Posterior vena cava (tissue), 2 donors: ENCODE measurements at places on chromosomes 3 and 15. TPM values are rescaled to one million over a fixed set of nuclear protein-coding genes. Genes with fewer than 3 reads are reported as not detected.

GRCh38 chr15:27482287-27482686 is 511.3 kb downstream of the GABRG3 start:
- DNase-seq = no peak

ATP2B2 gene
- 0.29 TPM for total RNA-seq

DNA sequence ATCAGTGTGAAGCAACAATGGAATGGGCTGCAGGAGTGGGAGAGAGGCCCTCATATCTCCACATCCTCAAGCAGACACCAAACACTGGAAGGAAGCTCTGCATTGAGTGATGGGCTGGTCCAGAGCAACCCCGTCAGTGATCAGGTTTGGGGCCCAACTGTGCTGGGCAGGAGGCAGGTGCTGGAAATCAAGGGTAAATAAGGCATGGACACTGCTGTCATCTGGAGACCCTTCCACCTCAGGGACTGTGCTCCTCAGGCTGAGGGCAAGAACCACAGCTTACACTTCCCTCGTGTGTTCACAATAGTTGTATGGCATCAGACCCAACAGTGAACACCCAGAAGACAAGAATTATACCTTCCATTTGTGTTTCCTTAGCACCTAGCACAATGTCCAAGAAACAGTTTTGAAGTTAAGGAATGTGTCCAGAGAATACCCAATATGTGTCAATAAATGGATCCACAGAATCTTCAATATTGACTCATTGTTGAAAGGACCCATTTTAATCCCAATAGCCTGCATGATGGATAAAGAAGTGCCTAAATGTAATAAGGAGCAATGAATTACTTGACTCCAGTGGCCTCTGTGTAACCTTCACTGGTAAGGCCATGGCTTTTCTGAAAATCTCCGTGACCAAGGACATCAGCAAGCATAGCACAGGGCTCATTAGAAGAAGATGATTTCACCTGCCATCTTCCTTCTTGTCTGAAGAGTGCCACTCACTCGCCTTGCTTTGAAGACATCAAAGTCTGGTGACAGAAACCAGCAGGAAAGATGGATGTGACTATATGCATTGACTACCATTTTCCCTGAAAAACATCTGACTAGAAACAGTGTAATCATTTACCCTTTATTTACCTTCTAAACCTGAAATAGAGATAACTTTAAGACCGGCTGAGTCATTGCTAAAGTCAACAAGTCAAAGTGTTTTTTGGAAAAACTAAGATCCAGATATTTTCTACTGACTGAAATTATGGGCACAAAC is 7.0 kb upstream of the AHSG start:
- no peak for DNase-seq

GRCh38 chr15:62059816-62060112 is 483 bp downstream of the VPS13C start:
- no peak for DNase-seq

DNA sequence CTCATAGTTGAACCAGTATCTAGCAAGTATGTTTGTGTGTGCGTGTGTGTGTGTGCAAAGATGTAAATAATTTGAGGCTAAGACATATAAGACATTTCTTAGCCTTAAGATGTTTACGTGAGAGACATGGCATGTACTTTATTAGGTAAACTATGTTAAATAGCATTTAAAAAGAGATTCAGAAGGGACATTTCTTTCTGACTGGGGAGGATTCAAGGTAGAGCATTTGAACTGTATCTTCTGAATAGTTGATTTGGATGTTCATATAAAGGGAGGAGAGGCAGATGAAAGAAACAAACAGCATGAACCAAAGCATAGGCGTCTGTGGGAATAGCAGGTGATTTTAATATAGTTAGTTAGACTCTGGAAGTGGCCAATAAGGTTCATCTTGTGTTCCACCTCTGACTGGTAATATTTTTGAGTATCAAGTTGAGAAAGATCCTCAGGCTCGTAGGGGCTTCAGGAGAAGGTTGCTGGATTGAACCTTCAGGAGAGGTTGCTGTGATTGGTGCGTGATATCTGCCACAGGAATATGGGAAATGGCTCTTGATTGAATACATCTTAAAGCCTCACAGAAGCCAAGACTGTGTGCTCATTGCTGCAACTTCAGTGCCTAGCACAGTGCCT is 12.6 kb downstream of the NFKBIZ start:
- DNase-seq = no peak

DNA sequence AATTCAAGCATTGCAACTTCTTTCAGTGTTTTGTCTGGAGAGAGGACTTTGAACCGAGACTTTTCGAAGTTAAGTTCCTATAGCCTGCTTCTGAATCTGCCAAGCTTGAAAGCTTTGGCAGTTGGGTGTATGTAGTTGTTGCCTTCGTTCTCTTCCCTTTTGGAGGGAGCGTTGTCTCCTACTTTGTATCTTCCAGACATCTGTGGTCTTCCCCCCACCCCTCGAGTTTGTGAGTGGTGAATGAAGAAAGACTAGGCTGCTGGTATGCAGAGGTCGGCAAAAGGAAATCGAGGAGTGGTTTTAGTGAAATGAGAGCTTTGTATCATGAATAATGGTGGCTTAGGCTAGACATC is 1.3 kb downstream of the CTNNB1 start:
- no peak for DNase-seq

GOLGA8S gene
- 0.38 TPM for total RNA-seq

IL20RB gene
- 2.6 TPM for total RNA-seq

DNA sequence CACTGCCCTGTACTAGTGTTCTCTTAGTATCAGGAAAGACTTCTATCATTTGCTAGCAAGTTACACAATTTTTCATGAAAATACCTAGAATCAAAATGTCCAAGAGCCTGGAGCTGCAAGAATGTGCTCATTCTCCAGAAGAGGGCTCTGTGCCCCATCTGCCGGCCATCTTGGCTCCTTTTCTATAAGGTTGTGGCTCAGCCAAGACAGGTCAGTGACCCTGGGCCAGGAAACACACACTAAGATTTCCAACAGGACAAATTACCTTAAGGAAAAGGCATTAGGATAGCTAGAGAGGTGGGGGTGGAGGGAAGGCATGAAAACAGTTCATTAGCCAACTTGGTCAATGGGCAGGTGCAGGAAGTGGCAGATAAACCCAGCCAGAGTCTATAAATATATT is 20.7 kb downstream of the TIMP4 start:
- no peak for DNase-seq

COPB2 gene
- 119 TPM for total RNA-seq

- peak; percentile 93 for DNase-seq
Measured at GRCh38 chr15:43133430-43134156, at the start of gene TMEM62. TMEM62 (plus strand) TSS chr15:43133586; CDS start chr15:43133803, 217 bp downstream.

CPA3 gene
- 16.1 TPM for total RNA-seq

DNA sequence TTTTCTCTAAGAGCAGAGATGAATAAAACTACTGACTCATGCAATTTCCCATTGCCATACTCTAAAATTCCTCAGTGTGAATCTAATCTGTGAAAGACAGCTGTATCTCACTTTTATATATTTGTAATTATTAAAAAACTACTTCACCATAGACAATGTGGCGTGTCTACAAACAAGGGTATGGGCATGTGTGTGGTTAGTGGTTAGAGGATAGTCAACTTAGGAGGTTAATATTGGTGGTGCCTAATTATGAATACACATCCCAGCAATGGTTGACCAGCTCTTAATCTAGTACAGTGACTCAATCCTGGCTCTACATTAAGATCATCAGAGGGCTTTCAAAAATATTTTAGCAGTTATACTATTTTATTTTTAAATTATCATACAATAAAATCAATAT is 94.5 kb downstream of the GOLIM4 start:
- DNase-seq = no peak

- DNase-seq = no peak
Measured at GRCh38 chr15:92495446-92495845, 101.8 kb downstream of the ST8SIA2 start.

MEX3B gene
- total RNA-seq = 2.4 TPM

GRCh38 chr3:123239756-123240155 is 38.0 kb downstream of the SEC22A start:
- no peak for DNase-seq

- no peak for DNase-seq
Measured at GRCh38 chr3:157300094-157300493, 136.6 kb upstream of the PTX3 start.

FAM107A gene
- 22.9 TPM for total RNA-seq

DNA sequence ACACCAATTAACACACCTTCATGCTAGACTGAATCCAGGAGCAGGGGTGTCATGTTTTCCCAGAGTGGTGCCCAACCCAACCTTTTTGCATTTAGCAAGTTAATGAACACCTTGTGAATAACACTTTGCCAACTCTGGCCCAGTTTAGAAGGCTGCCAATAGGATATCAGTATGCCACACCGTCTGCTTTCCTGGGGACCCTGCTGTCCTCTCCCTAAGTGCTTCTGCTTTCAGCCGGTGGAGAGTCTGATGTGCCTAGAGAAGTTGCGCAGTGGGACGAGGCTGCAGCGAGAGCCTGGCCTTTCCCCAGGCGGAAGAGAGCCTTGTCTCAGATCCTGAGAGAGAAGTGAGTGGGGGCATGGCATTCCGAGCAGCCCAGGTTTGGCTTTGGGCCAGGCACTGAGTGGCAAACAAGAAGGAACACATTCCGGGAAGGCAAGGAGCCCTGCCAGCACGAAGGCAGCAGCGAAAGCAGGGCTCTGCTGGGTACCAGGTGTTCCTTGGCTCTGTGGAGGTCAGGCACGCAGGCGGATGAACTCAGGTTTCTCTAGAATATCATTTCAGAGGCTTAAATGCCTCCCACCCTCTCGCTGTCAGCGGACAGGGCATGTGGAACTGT is 36.9 kb downstream of the SENP8 start:
- no peak for DNase-seq

DNA sequence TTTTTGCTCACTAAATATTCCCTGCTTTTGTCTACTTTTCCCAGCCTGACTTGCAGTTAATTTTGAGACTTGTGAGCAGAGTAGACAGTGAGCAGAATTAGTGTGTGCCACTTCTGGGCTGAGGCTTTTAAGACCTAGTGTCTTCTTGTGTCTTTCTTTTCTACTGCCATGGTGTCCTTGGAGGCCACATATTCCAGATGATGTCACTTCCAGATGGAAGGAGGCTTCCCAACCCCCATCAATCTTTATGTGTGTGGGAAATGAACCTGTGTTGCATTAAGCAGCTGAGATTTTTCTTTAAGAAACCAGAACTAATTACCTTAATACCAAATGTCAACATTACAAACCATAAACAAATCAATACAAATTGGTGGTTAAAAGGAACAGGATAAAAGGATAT is 774.7 kb upstream of the ROBO1 start:
- DNase-seq = no peak

- DNase-seq = peak; percentile 91
Measured at GRCh38 chr15:43516185-43516584, 1.2 kb upstream of the MAP1A start.

- no peak for DNase-seq
Measured at GRCh38 chr15:45276831-45277230, 24.8 kb downstream of the SLC28A2 start.

DNA sequence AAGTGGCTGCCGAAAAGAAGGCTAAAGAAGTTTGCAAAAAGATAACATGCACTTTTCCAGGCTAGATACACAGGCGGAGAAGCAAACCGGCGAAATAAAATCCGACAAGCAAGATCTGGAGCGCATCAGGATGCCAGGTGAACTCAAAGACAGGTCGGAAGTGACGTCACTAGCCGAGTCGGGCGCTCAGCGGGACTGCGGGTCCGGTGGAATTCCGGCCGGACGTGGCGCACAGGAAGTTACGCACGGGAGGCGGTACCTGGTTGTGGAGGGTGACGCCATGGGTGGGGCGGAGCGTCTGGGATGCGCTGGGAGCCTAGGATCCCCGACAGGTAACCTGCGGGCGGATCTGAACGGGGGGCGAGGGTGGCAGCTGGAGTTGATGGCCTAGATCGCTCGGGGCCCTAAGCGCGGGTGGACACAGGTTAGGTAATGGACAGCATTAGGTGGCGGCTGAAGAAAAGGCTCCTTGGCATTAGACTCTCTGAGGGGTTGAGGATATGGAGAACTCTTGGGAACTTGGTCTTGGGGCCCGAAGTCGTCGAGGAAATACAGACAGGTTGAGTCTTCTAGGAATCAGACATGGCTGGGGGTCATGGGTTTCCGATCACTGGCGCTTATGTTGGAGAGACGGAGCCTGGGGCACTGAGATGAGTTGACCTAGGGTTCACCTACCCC is 29.0 kb upstream of the EHHADH start:
- peak; percentile 99 for DNase-seq

DNA sequence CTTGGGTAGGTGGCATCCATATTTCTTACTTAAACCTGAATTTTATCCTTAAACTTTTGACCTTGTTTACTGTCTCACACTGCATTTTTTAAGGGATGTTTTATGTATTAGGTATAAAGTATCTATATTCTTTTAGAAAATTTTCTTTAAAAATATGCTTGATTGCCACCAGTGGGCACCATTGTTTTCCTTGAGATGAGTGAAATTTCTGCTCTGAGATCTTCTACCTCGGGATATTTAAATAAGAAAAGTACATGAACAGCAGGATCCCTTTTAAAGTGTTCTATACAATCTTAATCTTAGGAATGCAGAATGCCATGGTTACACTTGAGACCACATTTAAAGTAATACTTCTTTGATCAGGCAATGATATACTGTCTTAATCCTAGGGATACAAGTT is 108.7 kb downstream of the SLMAP start:
- DNase-seq = no peak

DNA sequence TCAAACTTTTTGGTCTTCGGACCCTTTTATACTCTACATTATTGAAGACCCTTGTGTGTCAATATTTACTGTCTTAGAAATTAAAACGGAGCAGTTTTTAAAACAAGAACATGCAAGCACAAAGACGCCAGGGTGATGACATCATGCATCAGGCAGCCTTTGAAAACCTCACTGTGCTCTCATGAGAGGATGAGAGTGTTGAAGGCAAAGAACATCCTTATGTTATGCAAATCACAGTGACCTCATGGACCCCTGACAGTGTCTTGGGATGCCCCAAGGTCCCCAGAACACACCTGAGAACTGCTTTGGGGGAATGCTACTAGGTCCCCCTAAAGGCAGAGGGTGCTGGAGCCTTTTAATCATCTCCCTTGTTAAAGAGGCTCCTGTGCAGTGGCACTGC is 51.6 kb downstream of the CHDH start:
- DNase-seq = no peak

- DNase-seq = no peak
Measured at GRCh38 chr15:22913646-22914380, 66.4 kb downstream of the CYFIP1 start.

DNA sequence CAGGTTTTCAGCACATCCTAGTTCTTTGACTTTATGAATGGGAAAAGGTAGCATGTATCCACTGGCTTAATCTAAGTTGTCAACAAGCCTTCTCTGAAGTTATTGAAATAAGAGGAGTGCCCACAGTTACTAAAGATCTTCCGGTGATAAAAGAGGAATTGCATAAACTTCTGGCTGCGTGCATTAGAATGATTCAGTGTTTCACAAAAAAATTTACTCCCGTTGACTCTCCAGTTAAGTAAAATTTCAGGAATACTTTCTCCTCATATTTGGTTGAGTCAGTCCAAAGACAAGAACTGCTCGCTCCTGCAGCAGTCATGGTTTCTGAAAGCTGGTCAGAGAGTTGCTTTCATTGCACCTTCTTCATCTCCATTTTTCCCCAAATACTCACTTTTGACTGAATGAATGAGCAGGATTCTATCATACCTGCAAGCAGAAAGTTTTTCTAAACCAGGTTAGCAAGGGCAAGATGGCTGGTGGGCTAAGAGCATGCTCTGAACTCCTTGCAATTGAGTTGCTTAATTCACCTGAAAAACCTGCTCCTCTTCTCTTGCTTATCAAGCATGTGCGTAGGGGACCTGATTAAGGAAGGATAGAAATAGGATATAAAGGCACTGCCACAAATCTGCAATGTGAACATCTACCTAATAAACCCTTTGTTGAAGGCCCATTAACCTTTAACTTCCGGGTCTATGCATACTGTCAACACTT is 64.2 kb upstream of the TIMP4 start:
- no peak for DNase-seq

GOLGA8N gene
- 19.4 TPM for total RNA-seq

GRCh38 chr3:159187232-159187631 is 385.4 kb downstream of the MFSD1 start:
- no peak for DNase-seq
